ENCODE measurements at places on chromosomes 5 and 9.

DNA sequence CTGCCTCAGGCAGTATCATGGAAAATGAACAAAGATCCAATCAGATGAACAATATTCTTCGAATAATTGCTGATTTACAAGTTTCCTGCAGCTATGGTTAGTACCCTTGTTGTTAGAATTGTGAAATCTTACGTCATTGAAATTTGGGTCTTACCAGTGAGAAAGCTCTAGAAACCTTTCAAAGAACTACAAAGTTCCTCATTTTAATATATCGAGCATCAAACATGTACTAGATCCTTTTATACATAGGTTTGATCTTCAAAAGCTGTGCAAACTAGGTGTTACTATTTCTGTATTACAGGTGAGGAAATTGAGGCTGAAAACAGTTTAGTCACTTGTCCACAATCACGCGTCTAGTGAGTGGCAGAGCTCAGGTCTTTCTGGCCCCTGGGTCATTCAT is 43.7 kb upstream of the ANGPTL2 start:
- no peak for DNase-seq

DNA sequence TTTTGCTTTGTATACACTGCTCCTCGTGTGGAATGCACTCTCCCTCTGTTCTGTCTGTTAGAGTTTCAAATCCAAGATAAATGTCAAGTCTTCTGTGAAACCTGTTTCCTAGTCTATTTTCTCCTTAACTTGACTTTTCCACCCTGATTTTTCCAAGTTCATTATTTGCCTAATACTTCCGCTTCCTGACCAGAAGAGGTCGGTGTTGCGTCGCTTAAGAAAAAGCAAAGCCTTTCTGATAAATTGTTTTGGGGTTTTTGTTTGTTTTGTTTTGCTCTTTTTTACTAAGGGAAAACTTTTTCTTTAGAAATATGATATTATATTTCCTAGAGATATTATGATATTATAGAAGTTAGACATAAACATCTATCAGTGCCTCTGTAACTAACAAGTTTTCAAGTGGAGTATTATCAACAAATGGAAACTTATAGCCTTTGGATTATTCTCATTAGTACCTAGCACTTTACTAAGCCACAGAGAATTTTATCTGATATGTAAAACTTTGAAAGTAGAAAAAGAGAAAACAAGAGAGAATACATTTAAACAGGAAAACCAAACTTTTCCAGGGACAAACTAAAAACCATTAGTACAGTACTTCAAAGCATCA is 55.8 kb downstream of the PHAX start:
- DNase-seq, result peak; percentile 36

- no peak for DNase-seq
Measured at GRCh38 chr5:125093776-125094175, 347.3 kb upstream of the ZNF608 start.

GRCh38 chr5:39648848-39649227 is 224.1 kb upstream of the DAB2 start:
- no peak for DNase-seq

GRCh38 chr5:134113902-134114875 is at the start of gene TCF7:
TSS of gene TCF7 (plus strand) at chr5:134114681. CDS start at chr5:134114907, 226 bp downstream.
- DNase-seq, result peak; percentile 96

- DNase-seq, result no peak
Measured at GRCh38 chr9:110088099-110088498, 119.9 kb downstream of the C9orf152 start.

DNA sequence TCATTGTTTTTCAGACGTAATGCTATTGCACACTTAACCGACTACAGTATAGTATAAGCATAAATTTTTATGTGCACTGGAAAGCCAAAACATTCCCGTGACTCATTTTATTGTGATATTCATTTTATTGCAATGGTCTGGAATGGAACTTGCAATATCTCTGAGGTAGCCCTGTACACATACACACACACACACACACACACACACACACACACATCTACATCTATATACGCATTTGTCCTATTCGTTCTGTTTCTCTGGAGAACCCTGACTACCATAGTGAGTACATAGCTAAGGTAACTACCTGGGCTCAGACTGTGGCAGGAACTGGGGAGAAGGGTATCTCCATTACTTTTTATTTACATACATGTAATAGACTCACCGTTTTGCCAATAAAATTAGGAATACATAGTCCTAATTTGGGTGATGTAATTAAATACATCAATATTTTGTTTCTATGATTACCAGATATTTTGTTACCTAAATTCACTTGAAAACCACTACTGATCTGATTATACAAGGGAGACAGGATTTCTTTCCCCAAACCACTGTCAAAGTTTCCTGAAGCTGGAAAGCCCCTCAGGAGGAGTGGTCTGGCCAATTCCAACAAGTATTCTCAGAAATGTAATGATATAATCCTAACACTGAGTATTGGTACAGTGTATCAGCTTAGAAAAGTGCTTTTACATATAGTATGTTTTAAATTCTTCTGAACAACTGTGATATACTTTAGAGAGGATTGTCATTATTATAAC is 74.0 kb upstream of the PLPP1 start:
- no peak for DNase-seq

DNA sequence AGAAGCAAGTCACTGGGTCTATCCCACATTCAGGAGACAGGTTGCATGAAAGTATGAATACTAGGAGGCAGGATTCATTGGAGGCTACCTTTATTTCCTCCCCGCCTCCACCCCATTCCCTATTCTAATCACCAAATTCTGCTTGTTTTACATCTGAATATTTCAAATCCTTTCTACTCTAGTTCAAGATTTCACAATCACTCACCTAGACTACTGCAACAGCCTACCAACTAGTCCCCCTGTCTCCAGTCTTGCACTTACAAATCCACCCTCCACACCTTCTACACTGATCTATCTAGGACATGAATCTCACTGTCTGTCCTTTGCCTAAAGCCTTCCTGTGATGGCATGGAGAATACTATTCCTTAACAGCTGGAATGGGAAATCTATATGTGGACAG is 6.4 kb upstream of the KIF27 start:
- no peak for DNase-seq

DNA sequence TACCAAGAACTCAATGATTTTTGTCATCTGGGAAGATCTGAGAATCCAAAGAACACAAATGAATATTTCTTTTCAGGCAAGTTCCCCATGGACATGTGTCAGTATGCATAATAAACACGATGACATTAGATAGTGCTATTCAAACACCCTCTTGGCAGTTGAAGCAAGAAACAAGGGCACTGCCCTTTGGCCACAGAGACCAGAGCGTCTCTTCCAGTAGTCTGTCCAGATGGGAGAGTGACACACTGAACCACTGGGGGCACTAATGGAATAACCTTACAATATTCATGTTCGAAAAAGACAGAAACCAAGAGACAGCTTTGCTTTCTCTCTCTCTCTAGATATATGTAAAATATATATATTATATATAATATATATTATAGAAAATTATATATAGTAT is 301.9 kb downstream of the CTNND2 start:
- no peak for DNase-seq

- no peak for DNase-seq
Measured at GRCh38 chr5:17004441-17005106, 68.5 kb upstream of the MYO10 start.

- no peak for DNase-seq
Measured at GRCh38 chr5:44267909-44268308, 121.3 kb downstream of the FGF10 start.

- no peak for DNase-seq
Measured at GRCh38 chr5:83914662-83915418, 194.2 kb upstream of the HAPLN1 start.

GRCh38 chr9:20188616-20189369 is 400.0 kb upstream of the SLC24A2 start:
- DNase-seq, result no peak

DNA sequence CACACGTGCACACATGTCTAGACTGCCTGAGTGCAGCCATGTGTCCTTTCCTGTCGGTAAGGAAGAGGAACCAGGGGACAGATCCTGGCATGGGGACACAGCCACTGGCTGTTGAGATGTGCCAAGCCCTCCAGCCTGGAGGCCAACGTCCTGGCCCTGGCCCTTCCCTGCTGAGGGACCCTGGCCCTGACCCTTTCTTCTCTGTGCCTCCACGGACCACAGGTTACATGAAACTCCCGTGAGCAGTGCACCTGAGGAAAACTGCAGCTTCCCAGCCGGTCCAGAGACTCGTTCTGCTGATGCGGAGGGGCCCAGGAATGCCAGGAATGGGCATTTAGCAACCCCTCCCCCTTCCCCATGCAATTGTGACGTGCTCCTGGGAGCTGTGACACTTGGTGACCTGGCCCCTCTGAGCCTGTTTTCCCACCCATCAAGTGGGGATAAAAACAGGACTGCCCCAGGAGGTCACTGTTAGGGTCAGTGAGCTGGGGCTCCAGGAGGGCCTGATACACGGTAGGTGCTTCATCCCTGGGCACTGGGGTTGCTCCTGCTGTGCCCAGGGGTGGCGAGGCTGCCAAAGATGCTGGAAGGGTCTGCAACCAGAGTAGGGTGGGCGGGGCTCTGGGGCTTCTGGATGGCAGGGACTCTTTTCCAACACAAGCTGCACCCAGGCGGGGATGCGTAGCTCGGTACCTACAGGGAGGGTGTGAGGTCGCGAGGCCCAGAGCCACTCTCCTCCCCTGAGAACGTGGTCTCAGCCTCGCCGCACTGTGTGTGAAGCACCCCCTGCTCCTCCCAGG is 151.5 kb downstream of the C9orf50 start:
- DNase-seq, result no peak

GRCh38 chr5:62139741-62140140 is 166.3 kb upstream of the KIF2A start:
- DNase-seq, result no peak

DNA sequence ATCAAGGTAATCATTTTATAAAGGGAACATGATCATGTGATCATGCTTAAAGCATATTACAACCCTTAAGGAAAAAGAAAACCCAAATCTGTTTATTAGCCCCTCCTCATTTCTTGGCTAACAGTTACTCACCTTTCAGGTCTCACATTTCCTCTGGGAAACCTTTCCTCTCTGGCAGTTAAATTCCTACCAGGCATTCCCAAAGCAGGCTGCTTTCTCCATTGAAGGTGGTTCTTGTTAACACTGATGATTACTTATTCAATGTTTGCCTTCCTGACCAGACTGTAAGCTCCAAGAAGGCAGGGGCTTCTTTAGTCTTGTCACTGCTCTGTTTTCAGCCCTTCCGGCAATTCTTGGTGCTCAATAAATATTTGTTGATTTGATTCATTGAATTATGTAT is 59.9 kb downstream of the PLK2 start:
- no peak for DNase-seq

DNA sequence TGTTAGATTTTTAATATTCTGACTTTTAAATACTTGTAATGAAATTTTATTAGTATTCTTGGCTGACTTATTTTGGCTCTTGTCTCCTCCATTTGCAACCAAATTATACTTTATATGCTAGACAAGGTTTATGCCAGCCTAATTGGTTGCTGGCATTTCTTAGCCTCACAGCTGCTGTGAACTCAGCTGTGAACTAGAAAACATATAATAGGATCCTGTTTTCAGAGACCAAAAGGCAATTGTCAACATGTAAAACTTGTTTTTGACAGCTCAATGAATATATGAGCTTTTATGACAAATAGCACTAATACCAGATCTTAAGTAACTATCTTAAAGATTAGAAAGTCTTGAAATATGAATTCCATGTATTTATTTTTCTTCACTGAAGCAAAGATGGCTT is 25.9 kb downstream of the KIF2A start:
- DNase-seq, result no peak

GRCh38 chr5:154729613-154730012 is 25.6 kb upstream of the LARP1 start:
- no peak for DNase-seq

DNA sequence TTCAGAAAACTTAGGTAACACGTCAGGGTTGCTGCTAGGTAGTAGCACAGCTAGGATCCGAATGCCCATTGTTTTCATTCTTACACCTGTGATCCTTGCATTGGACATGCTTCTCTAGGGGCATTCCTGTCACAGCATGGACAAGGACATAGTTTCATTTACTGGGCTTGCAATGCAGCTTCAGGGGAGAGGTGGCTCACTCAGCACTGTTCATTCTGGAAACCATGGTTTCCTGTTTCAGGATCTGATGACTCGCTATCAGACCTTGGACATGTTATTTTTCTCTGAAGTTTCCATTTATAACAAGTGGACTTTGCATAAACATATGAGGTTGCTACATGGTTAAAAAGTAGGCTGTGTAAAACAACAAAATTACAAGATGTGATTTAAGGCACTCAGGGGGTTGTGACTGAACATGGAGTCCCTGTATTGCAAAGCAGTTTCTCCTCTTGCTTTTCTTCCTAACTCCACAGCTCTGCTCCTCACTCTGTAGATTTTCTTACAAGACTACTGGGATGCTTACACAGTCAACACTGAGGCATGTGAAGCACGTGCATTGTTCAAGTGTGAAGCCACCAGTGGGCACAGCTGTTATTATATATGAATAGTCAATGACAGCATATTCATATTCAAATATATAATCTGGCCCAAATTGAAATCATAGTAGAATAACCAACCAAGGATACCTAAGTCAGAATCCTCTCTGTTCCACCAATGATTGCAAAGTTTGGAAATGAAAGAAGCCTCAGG is 66.1 kb upstream of the STK32A start:
- no peak for DNase-seq

- DNase-seq, result peak; percentile 76
Measured at GRCh38 chr9:37197158-37198038, 77.0 kb downstream of the ZCCHC7 start.

- DNase-seq, result no peak
Measured at GRCh38 chr9:137178201-137178938, 6.5 kb upstream of the TMEM210 start.

- DNase-seq, result no peak
Measured at GRCh38 chr9:35510754-35511428, 21.0 kb downstream of the RUSC2 start.
